ENCODE measurements at places on chromosomes 2 and 18. TPM values are rescaled to one million over a fixed set of nuclear protein-coding genes. Genes with fewer than 3 reads are reported as not detected.

The DUSP2 gene
- 1.0 TPM for total RNA-seq

GRCh38 chr18:6368017-6368416 lies 46.7 kb downstream of the L3MBTL4 start:
- DNase-seq: no peak
- no peaks in the 10 kb centered on the region for H3K27me3 ChIP-seq
- H3K4me3 ChIP-seq: no peak overlapping the region
- no peaks in the 10 kb centered on the region for H3K4me1 ChIP-seq

GRCh38 chr18:29862824-29863223 lies 1179.7 kb downstream of the DSC3 start:
- no peak overlapping the region for H3K27ac ChIP-seq
- H3K4me3 ChIP-seq: no peak overlapping the region
- no peak for DNase-seq
- H3K36me3 ChIP-seq: no peaks in the 10 kb centered on the region
- H3K4me1 ChIP-seq: no peaks in the 10 kb centered on the region

DNA sequence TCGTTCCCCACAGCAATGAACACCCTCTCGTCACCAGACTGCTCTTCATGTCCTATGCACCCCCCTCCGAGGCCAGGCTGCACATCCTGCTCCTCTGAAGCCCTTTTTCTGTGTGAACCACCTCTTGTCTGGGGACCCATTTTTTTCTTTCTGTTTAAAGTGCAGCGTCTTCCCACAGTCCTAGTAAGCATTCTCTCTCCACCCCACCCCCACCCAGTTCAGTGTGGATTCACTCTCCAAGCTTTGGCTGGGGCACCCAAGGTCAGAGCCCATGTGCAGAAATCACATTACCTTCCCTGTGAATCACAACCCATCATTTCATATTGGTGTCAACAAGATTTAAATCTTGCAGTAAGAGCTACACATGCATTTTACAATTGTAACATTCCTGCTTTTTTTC lies 26.4 kb upstream of the PKDCC start:
- H3K27me3 ChIP-seq: peaks cover 8% of the 10 kb centered on the region
- H3K36me3 ChIP-seq: no peaks in the 10 kb centered on the region
- peak; percentile 61 for DNase-seq
- H3K4me1 ChIP-seq: peaks cover 2% of the 10 kb centered on the region

DNA sequence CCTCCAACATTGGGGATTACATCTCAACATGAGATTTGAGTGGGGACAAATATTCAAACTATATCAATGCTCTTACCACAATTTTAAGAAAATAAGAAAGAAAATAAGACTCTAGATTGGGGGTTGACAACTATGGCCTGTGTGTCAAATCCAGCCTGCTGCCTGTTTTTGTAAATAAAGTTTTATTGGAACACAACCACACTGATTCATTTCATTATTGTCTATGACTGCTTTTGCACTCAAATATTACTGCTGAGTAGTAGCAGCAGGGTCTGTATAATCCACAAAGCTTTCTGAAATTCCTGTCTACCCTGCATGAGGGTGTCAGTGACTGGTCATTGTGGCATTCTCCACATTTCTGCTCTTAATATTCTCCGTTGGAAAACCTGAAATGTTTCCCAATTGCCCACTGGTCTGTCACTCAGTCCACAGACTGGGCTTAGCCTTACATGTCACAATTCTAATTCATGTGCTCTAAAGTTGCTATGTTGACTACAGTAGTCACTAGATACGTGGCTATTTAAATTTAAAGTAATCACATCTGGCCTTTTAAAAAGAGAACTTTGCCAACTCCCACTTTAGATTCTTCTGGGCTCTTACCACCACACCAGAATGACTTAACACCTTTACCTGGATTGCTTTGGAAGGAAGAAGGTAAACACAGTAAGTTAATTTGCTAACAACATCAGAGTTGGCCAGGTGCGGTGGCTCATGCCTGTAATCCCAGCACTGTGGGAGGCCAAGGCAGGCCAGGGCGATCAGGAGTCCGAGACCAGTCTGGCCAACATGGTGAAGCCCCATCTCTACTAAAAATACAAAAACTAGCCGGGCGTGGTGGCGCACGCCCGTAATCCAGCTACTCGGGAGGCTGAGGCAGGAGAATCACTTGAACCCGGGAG lies 86.9 kb downstream of the CLHC1 start:
- peak; percentile 25 for DNase-seq
- H3K27ac ChIP-seq: no peak overlapping the region
- H3K4me3 ChIP-seq: no peak overlapping the region
- no peaks in the 10 kb centered on the region for H3K36me3 ChIP-seq

DNA sequence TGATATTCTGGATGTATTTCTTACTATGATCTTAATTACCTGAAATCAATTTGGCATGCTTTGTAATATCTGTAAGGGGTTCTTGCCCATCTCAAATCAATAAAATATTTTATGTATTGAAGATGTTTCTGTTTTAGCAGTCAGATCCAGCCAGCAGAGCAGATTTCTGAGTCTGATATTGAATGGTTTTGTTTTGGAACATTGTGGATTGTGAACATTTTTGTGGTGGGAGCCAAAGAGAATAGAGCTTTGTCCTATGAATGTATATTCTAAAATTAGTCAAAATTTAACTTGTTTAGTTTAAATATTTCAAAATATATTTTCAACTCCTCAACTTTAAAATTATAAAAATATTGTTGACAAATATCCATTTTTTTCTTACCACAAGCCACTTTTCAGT lies 197.0 kb downstream of the UBE2E3 start:
- no peaks in the 10 kb centered on the region for H3K36me3 ChIP-seq
- no peaks in the 10 kb centered on the region for H3K4me1 ChIP-seq
- no peak for DNase-seq
- no peaks in the 10 kb centered on the region for H3K27me3 ChIP-seq
- no peak overlapping the region for H3K27ac ChIP-seq

- H3K27ac ChIP-seq: no peak overlapping the region
- no peaks in the 10 kb centered on the region for H3K36me3 ChIP-seq
- peak; percentile 19 for DNase-seq
- H3K4me3 ChIP-seq: no peak overlapping the region
Observed at GRCh38 chr18:68215931-68216330, 499.0 kb downstream of the TMX3 start.

- no peak overlapping the region for H3K27ac ChIP-seq
- H3K27me3 ChIP-seq: no peaks in the 10 kb centered on the region
- H3K4me3 ChIP-seq: no peak overlapping the region
- no peaks in the 10 kb centered on the region for H3K36me3 ChIP-seq
- DNase-seq: peak; percentile 17
Observed at GRCh38 chr2:24559473-24560113, 68.5 kb downstream of the NCOA1 start.

DNA sequence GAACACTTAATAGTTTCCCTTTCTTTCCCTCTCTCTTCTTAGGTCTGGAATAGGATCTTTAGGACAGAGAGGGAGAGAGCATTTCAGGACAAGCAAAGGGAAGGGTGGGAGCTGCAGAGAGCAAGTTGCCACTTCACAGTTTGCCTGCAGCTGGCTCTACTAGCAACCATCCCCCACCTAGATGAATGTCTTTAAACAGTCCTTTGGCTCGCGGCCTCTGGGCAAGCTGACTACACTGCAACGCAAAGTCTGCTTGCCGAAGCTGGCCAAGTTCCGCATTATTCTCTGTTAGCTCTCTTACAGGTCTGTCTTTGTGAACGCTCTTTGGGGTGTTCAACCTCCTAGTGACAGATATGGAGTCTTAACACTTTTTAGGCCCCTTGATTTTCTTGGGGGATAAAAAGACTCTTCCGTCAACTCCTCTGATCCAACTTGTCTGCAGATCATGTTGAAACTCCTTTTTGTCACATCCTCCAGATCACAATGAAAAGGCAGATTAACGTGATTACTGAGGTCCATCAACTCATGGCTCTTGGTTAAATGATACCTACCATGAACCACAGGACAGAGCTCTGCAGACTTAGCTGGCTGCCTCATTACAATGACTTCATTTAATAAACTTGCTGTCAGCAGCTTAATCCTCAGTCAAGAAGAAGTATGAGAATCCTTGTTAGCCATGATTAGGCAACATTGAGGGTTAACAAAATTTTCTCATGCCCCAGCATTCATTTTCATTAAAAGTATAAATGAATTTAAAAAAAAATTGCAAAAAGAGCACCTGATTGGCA lies 74.6 kb downstream of the SLC4A3 start:
- no peaks in the 10 kb centered on the region for H3K4me1 ChIP-seq
- no peak overlapping the region for H3K4me3 ChIP-seq
- DNase-seq: peak; percentile 79
- no peaks in the 10 kb centered on the region for H3K36me3 ChIP-seq

GRCh38 chr18:7317804-7318231 lies 86.9 kb downstream of the LRRC30 start:
- no peak overlapping the region for H3K27ac ChIP-seq
- DNase-seq: no peak
- no peaks in the 10 kb centered on the region for H3K4me1 ChIP-seq
- no peaks in the 10 kb centered on the region for H3K27me3 ChIP-seq
- no peak overlapping the region for H3K4me3 ChIP-seq

The INSIG2 gene
- 9.9 TPM for total RNA-seq

The TEKT4 gene
- total RNA-seq: not detected

- no peak overlapping the region for H3K27ac ChIP-seq
- no peak for DNase-seq
- no peak overlapping the region for H3K4me3 ChIP-seq
- H3K4me1 ChIP-seq: no peaks in the 10 kb centered on the region
Observed at GRCh38 chr2:64342195-64343099, 111.5 kb upstream of the LGALSL start.

DNA sequence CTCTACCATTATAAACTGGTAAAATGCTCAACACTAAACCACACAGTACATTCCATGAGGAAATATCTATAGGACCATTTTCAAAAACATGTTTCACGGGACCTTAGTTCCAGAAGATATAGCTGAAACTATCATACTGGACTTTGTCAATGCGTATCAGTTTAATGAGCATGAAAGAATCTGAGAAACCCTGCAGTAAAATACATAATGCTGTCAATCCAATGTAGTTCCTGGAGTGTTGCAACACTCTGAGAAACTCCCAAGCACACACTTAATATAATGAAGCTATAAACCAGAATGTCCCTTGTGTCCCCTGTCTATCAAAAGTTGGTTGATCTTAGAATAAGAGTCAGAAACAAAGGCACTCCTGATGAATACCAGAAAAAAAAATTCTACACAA lies 16.2 kb downstream of the IWS1 start:
- no peak overlapping the region for H3K4me3 ChIP-seq
- no peak for DNase-seq
- peaks cover 11% of the 10 kb centered on the region for H3K4me1 ChIP-seq
- H3K27me3 ChIP-seq: no peaks in the 10 kb centered on the region
- no peak overlapping the region for H3K27ac ChIP-seq
- peaks cover 9% of the 10 kb centered on the region for H3K36me3 ChIP-seq

- H3K27ac ChIP-seq: no peak overlapping the region
- DNase-seq: no peak
- H3K4me1 ChIP-seq: peaks cover 5% of the 10 kb centered on the region
- H3K36me3 ChIP-seq: no peaks in the 10 kb centered on the region
Observed at GRCh38 chr2:220282236-220282635, 654.8 kb downstream of the SLC4A3 start.

The GDF7 gene
- 0.33 TPM for total RNA-seq

GRCh38 chr2:67309281-67309680 lies 87.9 kb upstream of the ETAA1 start:
- no peak overlapping the region for H3K27ac ChIP-seq
- H3K4me1 ChIP-seq: peaks cover 9% of the 10 kb centered on the region
- no peak for DNase-seq
- no peaks in the 10 kb centered on the region for H3K36me3 ChIP-seq
- no peak overlapping the region for H3K4me3 ChIP-seq
- H3K27me3 ChIP-seq: no peaks in the 10 kb centered on the region

DNA sequence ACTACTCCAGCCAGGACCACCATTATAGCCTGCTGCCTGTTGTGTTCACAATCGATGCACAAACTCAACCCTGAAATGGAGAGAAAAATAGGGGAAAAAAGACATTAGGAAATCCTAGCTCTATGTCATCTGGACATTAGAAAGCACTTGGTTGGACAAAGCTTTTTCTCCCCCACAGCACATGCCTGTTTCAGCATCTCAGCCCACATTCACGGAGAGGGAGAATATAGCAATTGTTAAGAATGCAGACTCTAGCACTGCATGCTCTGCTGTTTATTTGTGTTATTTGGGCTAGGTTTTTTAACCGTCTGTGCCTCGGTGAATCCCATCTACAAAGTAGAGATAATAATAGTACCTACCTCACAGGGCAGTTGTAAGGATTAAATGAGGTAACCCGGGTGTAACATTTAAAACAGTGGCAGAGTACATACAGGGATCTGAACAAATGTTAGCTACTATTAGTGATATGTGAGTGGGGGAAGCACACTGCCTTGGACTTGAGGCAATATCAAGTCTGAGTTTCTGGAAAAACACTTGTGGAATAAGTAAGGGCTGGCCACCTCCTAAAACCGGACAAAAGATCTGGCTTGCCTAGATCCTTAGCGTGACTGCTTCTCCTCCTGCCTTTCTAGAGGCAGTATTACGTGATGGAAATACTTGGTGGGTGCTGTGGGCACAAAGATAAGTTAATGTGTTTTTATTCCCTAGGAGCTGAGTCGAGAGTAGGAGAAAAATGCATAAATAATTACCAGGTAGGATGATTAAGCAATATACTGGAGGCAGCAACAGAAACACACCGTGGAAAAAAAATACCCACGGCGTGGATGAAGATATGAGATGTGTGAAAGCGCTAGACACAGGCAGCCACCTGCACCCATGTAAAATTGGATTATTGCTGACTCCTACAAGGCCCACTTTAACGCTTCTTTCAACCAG lies 1.0 kb upstream of the PPP1CB start:
- no peaks in the 10 kb centered on the region for H3K36me3 ChIP-seq
- H3K4me1 ChIP-seq: peaks cover 12% of the 10 kb centered on the region
- DNase-seq: peak; percentile 79
- H3K27me3 ChIP-seq: no peaks in the 10 kb centered on the region

The HOXD1 gene
- not detected for total RNA-seq

The ASTL gene
- total RNA-seq: not detected

All from fibroblast of lung (primary cell).